ENCODE measurements at places on chromosomes 16 and 17.

GRCh38 chr17:382644-383533, 30.3 kb upstream of the RPH3AL start:
- DNase-seq: no peak

DNA sequence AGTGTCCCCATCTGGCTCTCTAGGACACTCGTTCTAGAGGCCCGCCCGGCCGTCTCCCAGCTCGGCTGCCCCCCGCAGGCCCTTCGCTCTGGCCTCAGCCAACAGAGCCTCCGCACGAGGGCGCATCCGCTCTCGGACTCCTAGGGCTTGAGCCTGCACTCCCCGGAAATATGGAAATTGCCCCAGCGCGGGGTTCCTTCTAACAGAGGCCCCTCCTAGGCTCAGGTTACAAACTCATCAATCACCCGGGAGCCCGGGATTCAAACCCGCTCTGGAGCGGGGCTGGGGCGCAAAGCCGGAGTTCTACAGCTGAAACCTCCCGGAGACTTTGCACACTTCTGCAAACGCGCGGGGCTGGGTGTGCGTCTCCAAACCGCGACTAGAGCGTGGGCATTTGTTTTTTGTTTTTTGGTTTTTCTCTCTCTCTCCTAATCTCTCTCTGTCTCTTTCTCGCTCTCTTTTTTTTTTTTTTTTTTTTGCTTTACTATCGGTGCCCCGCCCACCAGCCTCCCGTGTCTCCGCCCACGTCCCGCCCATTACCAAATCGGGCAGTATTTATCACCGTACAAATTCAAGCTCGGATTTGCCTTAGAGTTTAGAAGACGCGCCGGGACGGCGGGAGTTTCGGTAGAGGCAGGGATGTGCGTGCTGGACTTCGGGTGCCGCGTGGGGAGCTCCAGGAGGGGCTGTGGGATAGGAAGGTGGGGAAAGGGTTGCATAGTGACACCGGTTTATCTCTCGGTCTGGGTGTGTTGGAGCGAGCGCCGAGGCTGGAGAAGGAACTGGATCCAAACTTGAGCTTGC, 2.4 kb upstream of the FOXL1 start:
- DNase-seq: no peak

GRCh38 chr16:83100679-83101078, 473.9 kb downstream of the CDH13 start:
- DNase-seq: no peak

GRCh38 chr16:10097271-10097670, 85.0 kb downstream of the GRIN2A start:
- DNase-seq: no peak

DNA sequence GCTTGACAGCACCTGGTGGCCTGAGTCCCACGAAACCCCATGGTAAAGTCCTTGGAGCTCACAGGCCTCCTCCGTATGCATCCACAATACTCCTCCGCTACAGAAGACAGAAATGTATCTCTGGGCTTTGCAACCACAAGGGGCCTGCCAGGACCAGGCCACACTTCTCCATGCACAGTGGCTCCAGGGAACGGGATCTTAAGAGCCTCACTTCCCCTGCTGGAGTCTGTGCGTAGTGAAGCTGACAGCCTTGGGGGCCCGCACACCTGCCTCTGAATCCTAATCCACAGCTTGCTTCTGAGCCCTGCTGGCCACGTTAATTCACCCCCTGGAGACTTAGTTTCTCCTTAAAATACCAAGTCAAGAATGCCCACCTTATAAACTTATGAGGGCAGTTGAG, 125.7 kb downstream of the COPRS start:
- no peak for DNase-seq

DNA sequence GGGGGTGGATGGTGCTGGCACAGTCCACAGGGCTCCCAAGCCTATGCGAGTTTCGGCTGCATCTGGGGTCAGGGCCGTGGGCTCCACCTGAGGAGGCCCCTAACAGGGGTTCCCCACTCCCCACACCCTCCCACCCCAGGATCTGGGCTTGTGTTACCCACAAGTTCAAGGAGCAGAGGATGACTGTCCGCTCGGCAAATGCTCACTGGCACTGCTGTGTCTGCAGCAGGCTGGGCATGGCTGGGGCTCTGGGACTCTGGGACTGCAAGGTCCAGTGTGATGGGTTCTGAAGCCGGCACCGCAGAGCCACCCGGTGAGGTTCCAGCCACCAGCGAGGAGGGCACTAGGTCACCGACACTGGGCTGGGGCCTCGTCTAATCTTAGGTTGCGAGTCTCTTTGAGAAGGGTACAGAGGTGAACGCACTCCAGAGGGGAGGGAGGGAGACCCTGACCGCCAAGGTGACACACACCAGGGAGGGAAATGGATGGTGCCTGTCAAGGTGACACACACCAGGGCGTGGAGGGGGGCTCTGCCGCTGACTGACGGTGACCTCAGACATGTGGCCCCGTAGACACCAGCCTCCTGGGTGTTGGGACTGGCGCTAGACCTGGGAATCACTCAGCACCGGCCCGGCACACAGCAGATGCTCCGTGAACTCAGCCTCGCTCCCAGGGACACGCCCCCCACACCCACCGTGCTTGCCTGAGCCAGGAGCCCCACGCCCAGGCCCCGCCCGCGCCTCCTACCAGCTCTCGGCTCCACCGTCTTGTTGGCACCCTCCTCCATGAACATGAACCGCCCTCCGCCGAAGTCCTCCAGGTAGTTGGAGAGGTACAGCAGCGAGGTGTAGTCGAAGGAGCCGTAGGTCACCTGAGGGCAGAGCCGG, 20.5 kb upstream of the HEXD start:
- DNase-seq: no peak

- DNase-seq: no peak
These were observed 69.5 kb upstream of the NOL11 start for GRCh38 chr17:67648032-67648905.

DNA sequence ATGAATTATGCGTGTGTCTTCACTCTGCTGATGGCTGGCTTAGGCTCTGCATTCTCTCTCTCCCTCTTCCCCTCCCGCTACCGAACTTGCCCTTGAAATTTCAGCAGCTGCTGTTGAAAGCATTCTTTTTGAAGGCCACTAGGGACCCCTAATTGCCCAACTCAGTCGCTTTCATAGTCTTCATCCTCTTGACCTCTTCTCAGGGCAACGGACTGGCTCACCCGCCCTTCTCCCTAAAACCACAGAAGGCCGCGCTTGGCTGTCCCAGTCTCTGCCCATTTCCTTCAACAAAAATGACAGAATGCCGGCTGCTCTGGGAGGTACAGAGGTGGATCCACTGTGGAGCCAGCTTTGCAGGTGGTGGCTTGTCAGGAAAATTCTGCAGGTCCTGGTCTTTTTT, 21.0 kb upstream of the FMNL1 start:
- no peak for DNase-seq

Measured in stimulated activated CD8-positive, alpha-beta memory T cell treated with anti-CD3 and anti-CD28 coated beads, Interleukin-4, amount 100 ng/mL, for 24 hours (primary cell).